Stimulated activated CD4-positive, alpha-beta T cell treated with anti-CD3 and anti-CD28 coated beads, Interleukin-1b, Interleukin-23, amount 100 ng/mL, for 1 hour (primary cell): ENCODE measurements at places on chromosomes 11 and 22.

- DNase-seq: no peak
Measured at GRCh38 chr22:46374663-46375474, 39.4 kb downstream of the TRMU start.

GRCh38 chr11:6440906-6441358, at the start of gene HPX:
HPX (minus strand) TSS chr11:6440987; CDS start chr11:6440963, 24 bp downstream.
- no peak for DNase-seq

GRCh38 chr11:107018902-107019493, 722 bp upstream of the GUCY1A2 start:
- DNase-seq: no peak

- DNase-seq: no peak
Measured at GRCh38 chr11:69391192-69392103, 90.0 kb upstream of the LINC01488 start.

- DNase-seq: no peak
Measured at GRCh38 chr11:131373095-131373725, 2.8 kb downstream of the NTM start.

DNA sequence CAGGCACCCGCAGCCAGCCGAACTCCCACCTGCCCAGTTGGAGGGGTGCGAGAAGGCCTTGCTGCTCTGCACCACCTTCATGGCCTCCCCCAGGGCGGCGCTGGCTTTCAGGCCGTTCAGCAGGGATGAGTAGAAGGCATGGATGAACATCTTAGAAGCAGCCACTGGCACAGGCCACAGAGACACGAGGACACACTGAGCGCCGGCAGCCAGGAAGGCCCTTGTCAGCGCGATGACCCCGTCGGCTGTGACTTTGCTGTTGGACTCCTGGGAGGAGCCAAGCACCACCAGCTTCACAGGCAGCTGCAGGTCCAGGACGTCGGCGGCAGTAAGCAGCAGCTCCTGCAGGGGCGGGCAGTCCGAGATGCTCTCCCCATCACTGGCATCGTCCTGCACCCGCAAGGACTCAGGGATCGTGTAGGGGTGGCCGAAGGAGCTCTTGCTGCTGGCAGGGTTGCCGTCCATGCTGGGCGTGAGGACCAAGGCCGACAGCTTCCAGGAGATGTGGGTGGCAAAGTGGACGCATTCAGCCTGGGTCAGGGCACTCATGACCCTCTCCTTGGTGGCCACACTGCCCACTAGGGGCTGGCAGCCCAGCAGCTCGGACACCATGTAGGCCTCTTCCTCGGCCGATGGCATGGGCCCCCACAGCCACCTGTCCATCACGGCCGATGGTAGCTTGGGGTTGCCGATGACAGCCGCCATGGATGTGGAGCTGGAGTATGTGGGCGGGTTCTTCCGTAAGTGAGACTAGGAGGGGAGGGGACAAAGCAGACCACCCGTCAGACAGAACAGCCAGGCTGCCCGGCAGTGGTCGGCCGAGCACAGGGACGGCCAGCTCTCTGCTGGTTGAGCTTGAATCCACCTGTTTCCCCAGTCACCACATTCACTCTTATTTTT, 79.7 kb upstream of the PITPNB start:
- no peak for DNase-seq

- no peak for DNase-seq
Measured at GRCh38 chr22:45775569-45776312, 104.1 kb downstream of the ATXN10 start.

DNA sequence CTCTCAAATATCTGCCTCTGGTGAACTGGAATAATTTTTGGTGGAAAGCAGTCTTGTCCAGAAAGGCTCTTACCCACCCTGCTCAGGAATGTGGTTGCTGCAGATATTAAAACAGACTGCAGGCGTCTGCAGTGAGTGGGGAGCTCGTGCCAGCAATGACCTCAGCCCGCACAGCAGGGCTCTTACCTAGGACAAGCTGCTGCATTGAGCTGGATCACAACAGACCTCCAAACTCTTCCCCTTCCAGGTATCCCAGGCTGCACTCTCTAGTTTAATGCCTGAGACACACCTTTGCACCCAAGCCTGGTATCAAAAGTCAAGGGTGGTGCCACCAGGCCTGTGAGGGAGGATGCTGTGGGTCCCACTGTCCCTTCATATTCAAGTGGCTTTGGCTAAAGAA, 69.7 kb upstream of the CDON start:
- no peak for DNase-seq

- DNase-seq: no peak
Measured at GRCh38 chr11:64803846-64804345, 882 bp upstream of the MAP4K2 start.

- DNase-seq: no peak
Measured at GRCh38 chr11:36389811-36390210, 93.7 kb downstream of the PRR5L start.
